ENCODE measurements at places on chromosomes 16 and 17.

DNA sequence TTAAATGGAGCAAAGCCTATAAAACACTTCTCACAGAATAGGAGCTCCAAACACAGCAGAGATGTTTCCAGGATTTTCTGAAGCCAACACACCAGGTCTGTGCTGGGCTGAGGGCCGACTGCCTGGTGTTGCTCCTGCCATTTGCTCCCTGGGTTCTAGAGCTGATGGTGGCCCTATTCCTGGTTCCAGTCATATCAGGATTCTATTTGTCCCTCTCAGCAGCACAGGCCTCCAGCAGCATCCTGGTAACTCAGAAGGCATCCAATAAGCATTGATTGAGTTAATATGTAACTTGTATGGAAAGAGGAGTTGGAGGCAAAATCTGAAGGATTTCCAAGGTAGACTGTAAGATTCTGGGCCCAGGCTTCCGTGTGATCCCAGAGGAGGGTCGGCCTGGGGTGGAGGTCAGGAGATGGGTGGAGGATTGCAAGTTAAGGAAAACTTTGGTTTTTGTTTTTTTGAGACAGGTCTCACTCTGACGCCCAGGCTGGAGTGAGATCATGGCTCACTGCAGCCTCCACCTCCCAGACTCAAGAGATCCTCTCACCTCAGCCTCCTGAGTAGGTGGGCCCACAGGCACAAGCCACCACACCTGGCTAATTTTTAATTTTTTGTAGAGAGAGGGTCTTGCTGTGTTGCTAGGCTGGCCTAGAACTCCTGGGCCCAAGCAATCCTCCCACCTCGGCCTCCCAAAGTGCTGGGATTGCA, 5.7 kb downstream of the NUPR1 start:
- H3K36me3 ChIP-seq: peaks cover 13% of the 10 kb centered on the region
- H3K4me1 ChIP-seq: peaks cover 67% of the 10 kb centered on the region
- DNase-seq: no peak
- H3K4me3 ChIP-seq: no peak overlapping the region
- no peaks in the 10 kb centered on the region for H3K27me3 ChIP-seq

- peaks cover 7% of the 10 kb centered on the region for H3K36me3 ChIP-seq
- peaks cover 30% of the 10 kb centered on the region for H3K4me1 ChIP-seq
- DNase-seq: no peak
- no peak overlapping the region for H3K4me3 ChIP-seq
- H3K27me3 ChIP-seq: no peaks in the 10 kb centered on the region
Measured at GRCh38 chr17:60371818-60372510, 20.0 kb downstream of the USP32 start.

GRCh38 chr16:74200921-74201320, 95.7 kb upstream of the PSMD7 start:
- DNase-seq: no peak
- H3K27ac ChIP-seq: no peak overlapping the region
- no peak overlapping the region for H3K4me3 ChIP-seq

GRCh38 chr16:79316004-79316458, 284.5 kb downstream of the MAF start:
- no peaks in the 10 kb centered on the region for H3K4me1 ChIP-seq
- no peaks in the 10 kb centered on the region for H3K36me3 ChIP-seq
- H3K27ac ChIP-seq: no peak overlapping the region
- no peaks in the 10 kb centered on the region for H3K27me3 ChIP-seq
- H3K4me3 ChIP-seq: no peak overlapping the region

GRCh38 chr16:56777001-56777400, 47.1 kb downstream of the NUP93 start:
- peaks cover 70% of the 10 kb centered on the region for H3K4me1 ChIP-seq
- DNase-seq: no peak
- H3K27me3 ChIP-seq: no peaks in the 10 kb centered on the region
- H3K27ac ChIP-seq: peak overlapping the region; percentile 11

- H3K36me3 ChIP-seq: no peaks in the 10 kb centered on the region
- no peak for DNase-seq
- peaks cover 69% of the 10 kb centered on the region for H3K4me1 ChIP-seq
- H3K27me3 ChIP-seq: no peaks in the 10 kb centered on the region
- no peak overlapping the region for H3K27ac ChIP-seq
Measured at GRCh38 chr16:17308186-17308585, 162.6 kb downstream of the XYLT1 start.

DNA sequence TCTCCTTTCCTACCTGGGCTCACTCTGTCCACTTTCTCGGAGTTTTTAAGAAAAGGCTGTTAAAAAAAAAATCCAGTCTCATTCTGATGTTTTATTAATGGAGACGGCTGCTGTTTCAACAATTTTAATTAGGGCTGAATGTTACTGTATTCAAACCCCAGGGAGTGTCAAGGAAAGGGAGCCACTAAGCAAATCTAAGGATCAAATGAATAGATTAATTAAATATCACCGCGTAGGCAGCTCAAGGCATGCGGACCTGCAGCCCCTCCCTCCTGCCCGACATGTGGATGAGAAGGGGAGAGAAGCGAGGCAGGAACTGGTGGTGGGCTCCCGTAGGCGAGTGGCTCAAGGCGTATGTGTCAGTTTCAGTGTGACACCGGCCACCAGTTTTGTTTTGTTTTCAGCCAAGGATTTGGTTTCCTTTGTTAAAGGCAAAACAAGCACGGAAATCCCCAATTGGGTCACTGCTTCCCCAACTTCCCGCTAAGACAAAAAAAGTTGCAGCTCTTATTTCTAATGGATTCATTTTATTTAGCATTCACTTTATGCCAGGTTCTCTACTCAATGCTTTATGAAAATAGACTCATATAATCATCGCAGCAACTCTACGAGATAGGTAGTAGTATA, 110.6 kb downstream of the GP2 start:
- peaks cover 5% of the 10 kb centered on the region for H3K27me3 ChIP-seq
- no peaks in the 10 kb centered on the region for H3K4me1 ChIP-seq
- H3K27ac ChIP-seq: no peak overlapping the region
- no peak overlapping the region for H3K4me3 ChIP-seq

DNA sequence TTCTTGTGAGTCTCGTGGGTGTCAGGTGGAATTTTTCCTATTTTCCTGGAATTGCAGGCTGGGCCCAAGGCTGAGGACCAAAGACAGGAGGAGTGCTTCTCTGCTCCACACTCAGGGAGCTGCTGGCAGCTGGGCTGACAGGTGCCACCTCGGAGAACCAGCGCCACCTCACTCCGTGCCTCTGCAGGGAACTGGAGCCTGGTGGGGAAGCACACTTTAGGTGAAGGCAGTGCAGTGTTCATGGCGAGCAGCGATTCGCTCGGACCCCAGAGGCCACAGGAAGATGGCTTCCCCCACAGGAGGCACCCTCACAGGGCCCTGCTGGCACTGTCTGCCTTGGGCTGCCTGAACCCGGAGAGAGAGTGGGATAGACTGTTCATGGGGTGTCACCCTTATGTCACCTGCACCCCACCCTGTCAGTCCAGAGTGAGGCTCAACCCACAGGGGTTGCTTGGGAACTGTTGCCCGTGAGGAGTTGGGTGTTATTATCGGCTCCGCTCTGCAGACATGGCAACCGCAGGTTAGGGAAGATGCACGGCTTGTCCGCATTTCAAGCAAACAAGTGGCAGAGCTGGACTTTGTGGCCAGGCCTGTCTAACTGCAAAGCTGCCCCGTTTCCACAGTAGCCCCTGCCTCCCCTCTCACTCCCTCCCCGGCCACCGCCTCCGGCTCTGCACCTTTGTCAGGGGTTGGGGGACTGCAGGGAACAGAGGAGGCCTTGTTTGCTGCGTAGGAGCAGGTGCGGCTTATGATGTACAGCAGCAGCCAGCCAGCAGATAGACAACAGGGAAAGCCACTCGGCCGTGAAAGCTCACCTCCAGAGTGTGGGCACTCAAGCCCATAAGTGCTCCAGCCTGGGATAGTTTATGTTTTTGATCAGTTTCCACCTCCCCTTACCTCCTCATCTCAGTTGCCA, 15.5 kb downstream of the TBC1D24 start:
- no peaks in the 10 kb centered on the region for H3K27me3 ChIP-seq
- H3K4me1 ChIP-seq: peaks cover 3% of the 10 kb centered on the region
- DNase-seq: no peak

- no peak for DNase-seq
- H3K27ac ChIP-seq: peak overlapping the region; percentile 98
- H3K4me3 ChIP-seq: peak overlapping the region; percentile 62
Measured at GRCh38 chr16:68233835-68234187, 2.1 kb downstream of the ESRP2 start.

DNA sequence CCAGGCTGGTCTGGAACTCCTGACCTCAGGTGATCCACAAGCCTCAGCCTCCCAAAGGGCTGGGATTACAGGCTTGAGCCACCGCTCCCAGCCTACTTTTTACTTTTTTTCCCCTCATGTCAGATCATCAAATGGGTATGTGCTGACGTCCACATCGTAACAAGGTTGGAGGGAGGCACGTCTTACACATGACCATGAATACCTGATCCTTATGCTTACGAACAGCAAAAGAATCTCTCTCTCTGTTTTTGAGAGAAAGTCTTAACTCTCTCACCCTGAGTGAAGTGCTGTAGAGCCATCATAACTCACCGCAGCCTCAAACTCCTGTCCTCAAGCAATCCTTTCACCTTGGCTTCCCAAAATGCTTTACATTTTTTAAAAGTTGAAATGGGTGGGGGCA, 29.5 kb upstream of the TMEM92 start:
- H3K4me3 ChIP-seq: no peak overlapping the region
- no peaks in the 10 kb centered on the region for H3K36me3 ChIP-seq
- H3K27me3 ChIP-seq: no peaks in the 10 kb centered on the region
- no peak for DNase-seq
- H3K27ac ChIP-seq: no peak overlapping the region

GRCh38 chr17:45902892-45903346, 8.6 kb downstream of the MAPT start:
- no peak overlapping the region for H3K4me3 ChIP-seq
- peaks cover 3% of the 10 kb centered on the region for H3K4me1 ChIP-seq
- no peak for DNase-seq

DNA sequence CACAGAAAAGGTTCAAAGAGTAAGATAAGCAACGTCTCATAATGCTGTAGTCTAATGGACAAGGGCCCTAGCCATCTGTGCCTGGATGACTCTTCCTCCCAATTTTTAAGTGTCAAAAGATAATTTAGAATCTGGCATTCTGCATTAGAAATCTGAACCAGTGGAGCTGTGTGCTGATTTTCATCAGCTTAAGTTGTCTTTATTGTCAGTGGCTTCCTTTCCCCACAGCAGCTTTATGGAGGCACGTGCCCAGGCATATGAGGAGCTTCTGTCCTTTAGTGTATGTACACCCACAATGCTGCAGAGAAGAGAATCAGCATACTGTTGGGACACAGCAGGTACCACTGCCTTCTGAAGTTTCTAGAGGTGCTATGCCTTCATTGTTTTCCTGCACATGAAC, 37.9 kb downstream of the HEATR6 start:
- no peak overlapping the region for H3K27ac ChIP-seq
- no peaks in the 10 kb centered on the region for H3K4me1 ChIP-seq
- peaks cover 46% of the 10 kb centered on the region for H3K36me3 ChIP-seq
- H3K27me3 ChIP-seq: peaks cover 10% of the 10 kb centered on the region

DNA sequence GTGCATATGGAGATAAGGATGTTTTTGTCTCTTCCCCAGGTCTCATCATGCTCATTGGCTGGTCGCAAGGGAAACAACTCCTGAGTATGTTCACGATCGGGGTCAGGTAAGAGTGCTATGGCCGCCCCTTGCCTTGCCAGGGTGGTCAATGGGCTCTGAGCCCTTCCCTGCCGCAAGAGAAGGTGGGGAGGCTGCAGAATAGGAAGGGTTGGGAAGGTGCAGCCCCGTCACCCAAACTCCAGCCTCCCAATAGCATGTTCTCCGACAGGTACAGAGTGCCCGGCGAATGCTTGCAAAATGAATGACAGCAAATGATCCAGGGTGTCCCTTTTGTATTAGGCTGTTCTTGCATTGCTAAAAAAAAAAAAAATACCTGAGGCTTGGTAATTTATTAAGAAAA, 57.4 kb downstream of the ATP2C2 start:
- H3K27me3 ChIP-seq: no peaks in the 10 kb centered on the region
- H3K4me1 ChIP-seq: no peaks in the 10 kb centered on the region
- H3K36me3 ChIP-seq: no peaks in the 10 kb centered on the region
- H3K4me3 ChIP-seq: no peak overlapping the region
- no peak overlapping the region for H3K27ac ChIP-seq

GRCh38 chr16:87240211-87241136, 76.7 kb downstream of the C16orf95 start:
- no peak overlapping the region for H3K27ac ChIP-seq
- H3K36me3 ChIP-seq: no peaks in the 10 kb centered on the region
- DNase-seq: no peak
- H3K27me3 ChIP-seq: no peaks in the 10 kb centered on the region

DNA sequence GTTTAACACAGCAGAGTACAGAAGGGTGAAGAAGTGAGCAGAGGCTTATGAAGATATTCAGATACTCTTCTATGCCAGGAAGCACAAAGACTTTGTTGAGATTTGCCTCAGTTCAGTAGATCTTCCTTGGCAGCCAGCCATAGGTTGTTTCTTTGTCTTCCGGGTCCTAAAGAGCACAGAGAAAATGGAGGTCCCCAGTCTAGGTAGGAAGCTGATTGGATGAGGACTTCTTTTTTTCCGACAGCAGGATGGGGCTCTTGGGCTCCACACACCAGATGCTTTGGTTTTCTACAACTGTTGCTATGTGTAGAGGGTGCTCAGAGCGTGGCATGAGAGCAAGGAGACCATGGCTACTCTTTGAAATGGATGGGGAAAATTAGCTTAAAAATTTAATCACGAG, 8.3 kb upstream of the CDC6 start:
- peaks cover 2% of the 10 kb centered on the region for H3K4me1 ChIP-seq
- DNase-seq: no peak
- no peak overlapping the region for H3K27ac ChIP-seq
- H3K4me3 ChIP-seq: no peak overlapping the region

GRCh38 chr17:42553161-42553818, 567 bp downstream of the HSD17B1 start:
- H3K4me1 ChIP-seq: peaks cover 34% of the 10 kb centered on the region
- peak overlapping the region; percentile 94 for H3K27ac ChIP-seq
- no peaks in the 10 kb centered on the region for H3K27me3 ChIP-seq
- peak overlapping the region; percentile 73 for H3K4me3 ChIP-seq

DNA sequence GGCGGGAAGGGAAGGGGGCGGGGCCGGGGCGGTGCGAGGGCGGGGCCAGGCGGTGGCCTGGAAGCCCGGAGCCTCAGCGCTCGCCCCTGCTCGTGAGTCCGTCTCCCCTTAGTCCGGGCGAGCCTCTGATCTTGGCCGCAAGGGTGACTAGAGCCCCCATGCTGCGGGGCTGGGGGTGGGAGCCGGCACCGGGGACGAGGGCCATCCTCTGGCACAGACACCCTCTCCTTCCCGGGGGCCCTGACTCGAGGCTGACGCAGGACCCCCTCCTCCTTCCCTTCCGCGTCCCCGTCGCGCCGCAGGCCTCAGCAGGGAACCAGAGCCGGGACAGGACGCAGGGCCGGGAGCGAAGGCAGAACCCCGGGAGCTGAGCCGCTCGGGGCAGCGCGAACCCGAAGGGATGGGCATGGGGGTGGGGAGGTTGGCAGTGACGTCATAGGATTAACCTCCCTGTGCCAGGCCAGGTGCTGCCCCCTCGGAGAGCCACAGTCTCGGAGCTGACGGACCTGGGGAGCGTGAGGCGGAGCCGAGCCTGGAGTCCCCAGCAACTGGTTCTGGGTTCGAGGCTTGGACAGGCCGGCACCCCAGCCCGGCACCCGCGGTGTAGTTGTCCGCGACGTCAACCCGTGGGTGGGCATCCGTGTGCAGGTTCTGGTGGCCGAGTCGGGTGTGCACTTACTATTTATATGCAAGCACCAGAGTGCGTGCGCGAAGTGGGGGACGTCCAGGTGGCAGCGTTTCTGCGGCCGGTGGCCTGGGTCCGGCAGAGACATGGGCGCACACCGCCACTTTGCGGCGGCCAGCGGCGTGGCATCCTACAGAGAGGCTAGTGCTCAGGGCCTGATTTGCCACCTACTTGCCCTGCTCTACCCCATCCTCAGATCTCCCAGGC, 503 bp upstream of the PLCD3 start:
- H3K4me3 ChIP-seq: peak overlapping the region; percentile 78
- H3K36me3 ChIP-seq: no peaks in the 10 kb centered on the region
- peak; percentile 40 for DNase-seq
- peaks cover 44% of the 10 kb centered on the region for H3K4me1 ChIP-seq
- H3K27me3 ChIP-seq: no peaks in the 10 kb centered on the region

Measured in esophagus squamous epithelium (tissue), 5 donors.